Central memory CD4-positive, alpha-beta T cell (primary cell): ENCODE measurements at places on chromosomes 12 and 14.

GRCh38 chr12:117028254-117028653 is 71.0 kb downstream of the TESC start:
- DNase-seq = no peak

- DNase-seq = no peak
Observed at GRCh38 chr12:26713885-26714383, 119.1 kb downstream of the ITPR2 start.

DNA sequence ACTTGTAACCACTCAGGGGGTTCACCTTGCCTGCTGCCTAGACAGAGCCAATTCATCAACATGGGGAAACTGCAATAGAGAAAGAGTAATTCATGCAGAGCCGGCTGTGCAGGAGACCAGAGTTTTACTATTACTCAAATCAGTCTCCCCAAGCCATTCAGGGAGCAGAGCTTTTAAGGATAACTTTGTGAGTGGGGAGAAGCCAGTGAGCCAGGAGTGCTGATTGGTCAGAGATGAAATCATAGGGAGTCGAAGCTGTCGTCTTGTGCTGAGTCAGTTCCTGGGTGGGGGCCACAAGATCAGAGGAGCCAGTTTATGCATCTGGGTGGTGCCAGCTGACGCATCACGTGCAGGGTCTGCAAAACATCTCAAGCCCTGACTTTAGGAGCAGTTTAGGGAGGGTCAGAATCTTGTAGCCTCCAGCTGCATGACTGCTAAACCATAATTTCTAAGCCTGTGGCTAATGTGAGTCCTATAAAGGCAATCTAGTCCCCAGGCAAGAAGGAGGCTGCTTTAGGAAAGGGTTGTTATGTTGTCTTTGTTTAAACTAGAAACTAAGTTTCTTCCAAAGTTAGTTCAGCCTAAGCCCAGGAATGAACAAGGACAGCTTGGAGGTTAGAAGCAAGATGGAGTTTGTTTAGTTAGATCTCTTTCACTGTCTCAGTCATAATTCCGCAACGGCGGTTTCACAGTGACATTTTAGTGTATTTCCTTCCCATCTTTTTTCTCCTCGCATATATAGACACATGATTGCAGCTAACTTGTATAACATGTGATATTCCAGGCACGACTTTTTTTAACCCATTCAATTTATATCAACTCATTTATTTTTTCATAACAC is 68.9 kb upstream of the NCOR2 start:
- peak; percentile 19 for DNase-seq

DNA sequence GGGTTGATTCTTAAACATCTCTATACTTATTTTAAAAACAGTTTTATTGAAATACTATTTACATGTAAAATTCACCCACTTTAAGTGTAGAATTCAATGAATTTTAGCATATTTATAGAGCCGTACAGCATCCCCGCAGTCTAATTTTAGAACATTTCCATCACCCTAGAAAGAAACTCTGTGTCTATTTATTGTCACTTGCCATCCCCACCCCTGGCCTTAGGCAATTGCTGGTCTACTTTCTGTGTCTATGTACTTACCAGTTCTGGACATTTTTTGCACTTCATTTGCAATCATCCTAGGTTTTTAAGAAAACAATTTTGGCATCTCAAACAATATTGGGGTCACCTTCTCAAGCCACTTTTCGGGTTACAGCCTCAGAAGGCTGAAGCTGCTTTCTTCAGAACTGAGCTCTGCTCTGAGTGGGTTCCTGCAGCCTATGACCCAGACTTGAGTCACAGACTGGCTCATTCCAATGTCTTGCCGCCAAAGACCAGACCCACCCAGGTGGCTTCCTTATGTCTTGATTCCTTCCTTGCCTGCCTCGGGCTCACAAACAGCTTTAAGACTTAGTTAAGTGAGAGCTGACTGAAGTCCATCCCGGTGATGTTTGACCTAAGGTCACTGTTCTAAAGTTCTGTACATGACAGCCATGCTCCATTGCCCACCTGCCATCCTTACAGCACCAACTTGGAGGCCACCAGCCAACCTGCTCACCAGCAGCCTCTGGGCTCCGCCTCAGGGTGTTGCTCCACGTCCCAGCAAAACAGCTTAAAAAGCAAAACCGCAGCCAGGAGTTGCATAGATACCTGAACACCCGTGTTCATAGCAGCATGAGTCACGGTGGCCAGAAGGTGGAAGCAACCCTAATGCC is 131.5 kb downstream of the CHST11 start:
- no peak for DNase-seq

- no peak for DNase-seq
Observed at GRCh38 chr12:24134092-24134491, 184.6 kb upstream of the SOX5 start.

- no peak for DNase-seq
Observed at GRCh38 chr14:90660865-90661570, 155.2 kb downstream of the TTC7B start.

- no peak for DNase-seq
Observed at GRCh38 chr14:42535397-42535796, 928.7 kb downstream of the LRFN5 start.

GRCh38 chr12:58750484-58750883 is 169.8 kb downstream of the LRIG3 start:
- DNase-seq = no peak

- DNase-seq = no peak
Observed at GRCh38 chr14:92973261-92973797, 50.4 kb downstream of the CHGA start.

DNA sequence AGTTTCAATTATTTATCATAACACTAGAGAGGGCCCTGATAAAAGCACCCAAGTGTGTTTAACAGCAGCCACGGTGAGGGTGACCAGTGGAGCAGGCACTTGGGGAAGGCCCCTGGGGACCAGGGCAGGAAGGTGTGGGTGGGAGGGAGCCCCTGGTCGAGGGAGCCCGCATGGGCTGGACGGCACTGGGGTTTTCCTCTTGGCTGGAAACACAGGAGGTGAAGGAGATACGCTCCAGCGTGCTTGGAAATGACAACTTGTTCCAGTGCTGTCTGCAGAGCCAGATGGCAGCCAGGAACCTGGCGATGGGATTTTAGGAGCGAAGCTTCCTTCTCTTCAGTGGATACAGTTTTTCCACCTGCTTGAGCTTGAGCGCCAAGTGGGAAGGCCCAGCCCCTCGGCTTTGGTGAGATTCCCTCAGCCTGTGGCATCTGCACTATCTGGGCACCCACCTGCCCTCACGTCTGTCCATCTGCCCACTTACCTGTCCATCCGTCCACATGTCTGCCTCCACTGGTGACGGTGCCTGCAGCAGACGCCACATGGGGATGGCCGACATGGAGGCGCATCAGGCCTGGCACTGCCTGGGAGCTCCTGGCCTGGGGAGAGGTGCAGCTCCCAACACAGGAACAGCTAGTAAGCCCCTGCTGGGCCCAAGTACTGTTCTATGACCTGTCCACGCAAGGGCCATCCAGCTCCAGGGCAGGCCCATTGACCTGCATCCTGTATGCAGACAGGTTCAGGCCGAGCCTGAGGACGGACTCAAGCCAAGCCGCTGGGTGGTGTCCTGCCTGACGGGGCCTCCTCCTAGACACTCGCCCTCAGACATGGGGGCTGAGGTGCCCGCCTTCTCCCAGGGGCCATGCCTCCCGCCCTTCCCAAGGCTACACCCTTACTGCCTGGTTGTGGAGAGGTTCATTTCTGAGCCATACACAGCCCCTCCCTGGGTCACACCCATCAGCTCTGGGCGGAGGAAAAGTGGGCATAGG is 192.2 kb upstream of the C14orf180 start:
- no peak for DNase-seq

GRCh38 chr12:14776236-14776961 is 26.9 kb downstream of the WBP11 start:
- no peak for DNase-seq

GRCh38 chr12:50569876-50570275 is 65.1 kb downstream of the DIP2B start:
- no peak for DNase-seq

GRCh38 chr12:52139579-52140062 is 52.2 kb downstream of the KRT80 start:
- DNase-seq = no peak

- no peak for DNase-seq
Observed at GRCh38 chr14:104998801-104999200, 13.2 kb downstream of the CLBA1 start.

DNA sequence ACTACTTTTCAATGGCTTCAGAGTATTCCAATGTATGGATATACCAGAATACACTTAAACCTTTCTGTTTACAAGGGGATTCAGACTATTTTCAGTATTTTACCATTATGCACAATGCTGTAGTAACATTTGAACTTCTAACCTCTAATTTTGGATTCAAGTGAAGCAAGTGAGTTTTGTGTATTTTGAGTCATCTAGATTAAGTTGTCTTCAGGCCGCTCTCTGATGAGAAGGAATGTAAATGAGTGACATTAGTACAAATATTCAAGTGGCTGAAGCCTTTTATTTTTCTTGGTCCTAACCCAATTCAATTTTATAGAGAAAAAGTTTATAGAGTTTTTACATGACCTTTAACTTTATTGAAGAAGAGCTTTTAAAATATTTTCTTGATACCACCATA is 125.6 kb downstream of the PDE3A start:
- no peak for DNase-seq

DNA sequence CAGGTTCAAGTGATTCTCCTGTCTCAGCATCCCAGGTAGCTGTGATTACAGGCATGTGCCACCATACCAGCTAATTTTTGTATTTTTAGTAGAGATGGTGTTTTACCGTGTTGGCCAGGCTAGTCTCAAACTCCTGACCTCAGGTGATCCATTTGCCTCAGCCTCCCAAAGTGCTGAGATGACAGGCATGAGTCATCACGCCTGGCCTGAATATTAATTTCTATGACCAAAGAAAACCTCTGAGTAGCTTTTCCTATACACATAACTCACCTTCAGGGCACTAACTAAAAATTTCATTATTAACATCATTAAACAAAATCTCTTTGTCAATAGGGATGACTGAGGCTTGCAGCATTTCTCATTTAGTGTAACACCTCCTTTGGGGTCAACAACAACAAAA is 259.6 kb upstream of the KRR1 start:
- no peak for DNase-seq

- no peak for DNase-seq
Observed at GRCh38 chr12:48423171-48423570, 49.2 kb upstream of the ANP32D start.

- DNase-seq = no peak
Observed at GRCh38 chr12:2248087-2248900, 195.5 kb downstream of the CACNA1C start.

- DNase-seq = no peak
Observed at GRCh38 chr12:15887043-15887817, 5.0 kb downstream of the STRAP start.
